ENCODE measurements at places on chromosomes 7 and 10.

DNA sequence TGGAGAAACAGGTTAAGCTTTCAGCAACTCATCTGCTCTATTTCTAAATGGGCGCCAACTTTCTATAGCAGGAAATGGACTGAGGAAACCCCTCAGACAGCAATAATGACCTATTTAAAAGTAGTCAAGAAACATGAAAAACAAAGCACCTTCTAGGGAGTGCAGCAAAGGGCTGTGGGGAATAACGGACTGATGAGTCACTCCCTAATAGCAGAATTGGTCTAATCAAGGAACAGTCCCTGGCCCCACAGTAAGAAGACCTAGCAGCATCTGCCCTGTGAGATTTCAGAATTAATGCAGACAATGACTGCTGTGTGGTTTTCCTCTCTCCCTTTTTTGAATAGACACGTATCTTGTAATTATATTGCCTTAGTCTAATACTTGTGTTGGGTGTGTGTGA is 602.9 kb downstream of the IPMK start:
- no peak for DNase-seq

GRCh38 chr10:33106767-33107166 is 148.7 kb upstream of the ITGB1 start:
- DNase-seq: no peak

DNA sequence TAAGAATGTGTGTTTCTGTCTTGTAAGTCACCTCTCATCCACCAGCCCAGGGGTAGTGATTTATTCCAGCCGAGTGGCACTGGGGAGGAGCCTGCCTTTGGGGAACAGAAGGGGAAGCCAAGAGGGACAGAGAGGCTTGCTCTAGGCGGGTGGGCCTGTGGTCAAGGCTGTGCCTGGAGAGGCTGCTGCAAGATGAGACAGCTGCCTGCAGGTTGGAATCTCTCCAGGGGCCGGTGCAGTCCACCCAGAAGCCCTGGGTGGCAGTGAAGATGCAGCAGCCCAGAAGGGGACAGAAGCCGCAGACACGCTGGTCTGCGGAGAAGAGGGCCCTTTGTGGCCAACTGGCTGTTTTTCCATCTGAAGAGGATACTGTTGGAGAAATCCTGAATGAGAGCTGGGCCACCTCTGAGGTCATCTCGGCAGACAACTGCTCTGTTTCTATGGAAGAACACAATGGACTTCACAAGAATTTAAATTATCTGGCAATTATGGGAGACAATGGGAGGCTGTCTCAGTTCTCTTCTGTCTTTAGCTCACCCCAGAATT is 175.7 kb downstream of the GFRA1 start:
- DNase-seq: no peak

DNA sequence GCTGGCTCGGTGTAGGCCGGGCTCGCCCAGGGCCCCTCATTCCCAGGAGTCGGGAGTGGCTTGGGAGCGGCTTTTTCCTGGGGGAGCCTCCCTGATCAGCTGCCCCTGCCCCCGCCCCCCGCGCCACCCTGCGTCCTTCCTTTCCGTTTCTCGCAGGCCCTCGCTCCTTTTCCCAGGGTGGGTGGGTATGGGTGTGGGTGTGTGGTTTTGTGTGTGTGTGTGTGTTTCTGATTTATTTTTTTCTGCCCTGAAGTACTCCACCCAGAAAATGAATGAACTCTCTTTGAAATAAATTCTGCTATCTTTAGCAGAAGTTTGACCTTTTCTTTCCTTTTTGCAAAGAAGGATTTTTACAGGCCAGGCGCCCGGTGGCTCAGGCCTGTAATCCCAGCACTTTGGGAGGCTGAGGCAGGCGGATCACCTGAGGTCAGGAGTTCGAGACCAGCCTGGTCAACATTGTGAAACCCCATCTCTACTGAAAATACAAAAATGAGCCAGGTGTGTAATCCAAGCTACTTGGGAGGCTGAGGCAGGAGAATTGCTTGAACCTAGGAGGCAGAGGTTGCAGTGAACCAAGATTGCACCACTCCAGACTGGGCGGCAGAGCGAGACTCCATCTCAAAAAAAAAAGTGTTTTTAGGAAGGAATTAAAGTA is 30.0 kb upstream of the AP5Z1 start:
- no peak for DNase-seq

DNA sequence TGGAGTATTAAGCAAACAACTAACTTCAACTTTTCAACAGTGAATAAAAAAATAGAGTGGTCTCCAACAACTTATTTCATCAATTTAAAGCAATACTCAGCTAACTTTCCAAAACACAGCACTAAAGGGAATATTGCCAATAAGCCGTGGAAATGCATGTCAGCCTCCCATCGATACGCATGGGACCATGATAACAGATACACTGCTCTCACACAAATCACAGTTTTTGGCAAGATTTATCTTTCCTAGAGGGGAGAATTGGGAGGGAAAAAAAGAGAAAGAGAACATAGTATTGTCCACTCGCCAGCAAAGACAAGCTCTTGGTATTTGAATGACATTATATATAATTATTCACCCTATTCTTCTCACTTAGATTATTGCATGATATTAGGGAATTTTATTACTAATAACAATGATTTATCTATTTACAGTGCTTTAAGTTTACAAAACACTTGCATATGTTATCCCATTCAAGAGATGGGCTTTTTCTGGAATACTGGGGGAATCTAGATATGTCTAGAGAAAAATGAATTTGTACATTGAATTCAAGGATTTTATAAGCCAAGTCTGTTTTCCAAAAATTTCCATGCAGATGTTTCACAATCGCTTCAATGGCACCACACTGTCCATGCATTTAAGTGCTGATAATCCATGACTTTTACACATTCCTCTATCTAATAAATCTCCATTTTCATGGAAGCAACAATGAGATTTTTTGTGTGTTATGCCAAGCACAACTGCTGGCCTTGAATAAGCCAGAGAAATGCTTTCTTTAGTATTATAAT is 194.0 kb upstream of the MGMT start:
- DNase-seq: no peak
